ENCODE measurements at places on chromosomes 11 and 22.

- DNase-seq, result no peak
Measured at GRCh38 chr11:117953024-117953671, 23.9 kb upstream of the TMPRSS13 start.

DNA sequence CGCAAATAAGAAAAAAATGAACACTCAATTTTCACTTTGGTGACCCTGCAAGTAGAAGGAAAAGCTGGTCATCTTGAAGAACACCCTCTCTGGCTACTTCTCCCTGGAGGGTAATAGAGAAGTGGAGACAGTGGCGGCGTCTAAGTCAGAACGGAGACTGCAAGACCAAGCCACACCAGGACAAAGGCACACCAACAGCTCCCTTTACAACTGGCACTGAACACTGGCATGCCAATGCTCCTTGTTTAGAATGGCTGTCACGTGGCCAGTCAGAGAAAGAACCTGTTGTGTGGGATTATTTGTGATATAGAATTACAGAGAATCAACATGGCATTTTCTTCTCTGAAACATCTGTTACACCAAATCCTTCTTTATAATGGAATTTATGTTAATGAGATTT is 61.3 kb upstream of the YPEL1 start:
- no peak for DNase-seq

- peak; percentile 59 for DNase-seq
Measured at GRCh38 chr11:110185121-110185591, 92.0 kb downstream of the ZC3H12C start.

DNA sequence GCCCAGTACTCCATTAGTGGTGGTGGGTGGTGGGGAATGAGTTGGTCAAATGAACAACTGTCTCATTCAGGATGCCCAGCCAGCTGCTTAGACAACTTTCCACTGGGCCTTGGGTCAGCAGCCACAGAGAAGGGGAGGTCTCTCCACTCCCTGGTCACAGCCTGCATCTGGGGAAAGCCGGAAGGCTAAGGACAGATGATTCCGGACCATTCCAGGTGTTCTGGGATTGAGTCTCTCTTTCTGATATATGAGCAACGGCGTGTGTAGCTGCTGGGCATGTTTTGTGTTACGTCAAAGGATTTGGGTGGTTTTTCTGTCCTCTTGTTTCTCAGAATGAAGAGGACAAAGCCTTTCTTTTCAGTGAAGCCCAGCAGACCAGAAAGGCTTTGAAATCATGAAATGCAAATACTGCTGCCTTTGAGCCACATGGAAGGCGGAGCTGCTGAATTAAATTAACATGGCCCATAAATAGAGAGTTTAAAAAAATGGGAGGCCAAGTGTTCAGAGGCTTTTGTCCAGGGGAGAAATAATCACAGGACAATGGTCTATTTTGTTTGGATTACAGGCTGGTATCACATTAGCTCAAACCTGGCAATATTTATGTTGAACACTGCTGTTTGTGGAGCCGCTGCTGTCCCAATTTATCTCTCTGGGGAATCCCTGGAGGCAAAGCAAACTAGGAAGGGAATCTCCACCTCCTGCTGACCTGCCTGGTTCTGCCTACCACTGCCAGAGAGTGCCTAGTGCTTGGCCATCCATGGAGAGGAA is 234.4 kb upstream of the E2F8 start:
- no peak for DNase-seq

- DNase-seq, result no peak
Measured at GRCh38 chr11:116062129-116062489, 557.9 kb upstream of the CADM1 start.

DNA sequence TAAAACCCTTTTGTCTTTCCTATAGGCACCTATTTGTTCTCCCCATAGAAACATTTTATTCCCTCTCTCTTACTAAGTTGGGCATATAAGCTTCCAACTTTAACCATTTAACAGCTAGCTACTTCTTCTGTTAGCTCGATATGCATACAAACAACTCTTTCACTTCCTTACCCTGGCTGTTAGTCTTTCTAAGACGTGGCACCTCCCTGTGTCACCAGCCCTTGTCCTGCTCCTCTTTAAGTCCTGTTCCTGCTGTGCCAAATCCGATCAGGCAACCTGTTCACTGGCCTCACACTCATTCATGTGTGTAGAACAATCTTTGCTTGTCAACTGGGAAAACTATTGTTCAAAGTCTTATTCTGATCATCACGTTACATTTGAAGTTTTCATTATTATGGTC is 1376.1 kb upstream of the TENM4 start:
- DNase-seq, result no peak

- DNase-seq, result peak; percentile 69
Measured at GRCh38 chr11:70200212-70200844, 2.8 kb upstream of the FADD start.

GRCh38 chr11:108852701-108853100 is 187.8 kb downstream of the DDX10 start:
- DNase-seq, result no peak

- DNase-seq, result no peak
Measured at GRCh38 chr11:40701027-40701426, 758.4 kb downstream of the LRRC4C start.

DNA sequence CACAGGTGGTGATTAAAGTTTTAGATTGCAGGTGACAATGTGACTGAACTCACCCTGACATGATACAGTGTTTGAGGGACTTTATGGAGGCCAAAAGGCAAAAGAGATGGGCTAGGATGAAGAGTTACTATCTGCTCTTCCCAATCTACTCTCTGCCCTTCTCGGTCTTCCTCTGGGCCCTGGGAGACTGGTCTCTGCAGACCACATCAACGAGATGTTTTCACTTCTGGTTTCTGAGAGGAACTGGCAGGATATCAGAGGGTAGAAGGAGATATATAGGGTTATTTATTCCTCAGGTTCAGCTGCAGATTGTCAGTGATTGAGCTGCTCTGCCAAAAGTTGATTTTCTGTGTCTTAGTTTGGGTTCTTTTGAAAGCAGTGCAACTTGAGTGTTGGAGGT is 32.4 kb upstream of the CD44 start:
- no peak for DNase-seq

DNA sequence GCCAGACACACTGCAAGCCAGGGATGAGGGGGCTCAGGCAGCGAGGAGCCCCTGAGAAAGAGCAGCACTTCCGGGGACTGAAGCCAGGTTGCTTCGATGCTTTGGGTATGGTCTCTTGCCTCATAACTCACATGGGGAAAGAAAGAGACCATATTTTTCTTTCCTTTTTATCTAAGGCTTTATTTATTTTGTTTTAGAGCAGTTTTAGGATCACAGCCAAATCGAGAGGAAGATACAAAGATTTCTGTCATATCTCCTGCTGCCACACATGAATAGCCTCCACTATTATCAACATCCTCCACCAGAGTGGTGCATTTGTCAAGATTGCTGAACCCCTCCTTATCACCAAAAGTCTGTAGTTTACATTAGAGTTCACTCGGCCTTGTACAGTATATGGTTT is 24.3 kb upstream of the ADSL start:
- DNase-seq, result no peak

DNA sequence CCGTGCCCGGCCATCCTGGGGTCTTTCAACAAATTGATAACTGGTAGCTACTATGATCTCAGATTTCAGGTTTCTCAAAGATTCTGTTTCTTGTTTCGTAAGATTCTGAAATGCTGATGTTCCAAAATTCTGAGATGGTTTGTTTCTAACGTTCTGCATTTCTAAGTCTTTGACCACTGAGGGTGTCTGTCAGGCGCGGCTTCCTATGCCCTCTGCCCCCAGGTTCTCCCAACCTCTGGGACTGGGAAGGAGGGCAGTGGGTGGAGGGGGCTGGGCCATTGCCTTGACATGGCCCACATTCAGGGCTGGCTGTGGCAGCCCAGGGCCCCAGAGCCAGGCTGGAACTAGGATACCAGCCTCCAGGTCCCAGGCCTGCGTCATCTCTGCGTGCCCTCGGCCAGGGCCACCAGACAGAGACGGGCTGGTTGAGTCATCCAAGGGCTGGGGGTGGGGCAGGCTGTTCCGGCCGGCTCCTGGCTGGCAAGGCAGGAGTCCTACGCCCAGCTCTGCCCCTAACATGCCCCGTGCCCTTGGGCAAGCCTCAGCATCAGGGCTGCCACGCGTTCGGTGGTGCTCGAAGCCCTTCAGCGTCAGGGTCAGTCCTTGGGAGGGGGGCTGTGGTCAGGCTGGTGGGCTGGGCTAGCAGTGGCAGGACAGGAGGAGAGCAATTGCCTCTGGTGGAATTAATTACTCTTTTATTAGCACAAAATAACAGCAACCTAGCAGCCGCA is 5.2 kb downstream of the TMEM134 start:
- DNase-seq, result peak; percentile 77

DNA sequence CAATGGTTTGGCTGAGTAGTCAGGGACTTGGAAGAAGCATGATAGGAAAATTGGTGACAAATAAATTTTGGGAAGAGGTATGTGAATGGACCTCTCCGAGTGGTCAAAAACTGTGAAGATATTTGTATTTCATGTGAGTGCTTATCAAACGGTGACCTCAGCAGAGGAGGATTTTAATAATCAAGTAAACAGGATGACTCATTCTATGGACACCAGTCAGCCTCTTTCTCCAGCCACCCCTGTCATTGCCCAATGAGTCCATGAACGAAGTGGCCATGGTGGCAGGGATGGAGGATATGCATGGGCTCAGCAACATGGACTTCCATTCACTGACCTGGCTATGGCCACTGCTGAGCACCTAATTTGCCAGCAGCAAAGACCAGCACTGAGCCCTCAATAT is 21.2 kb downstream of the MS4A4E start:
- no peak for DNase-seq

GRCh38 chr11:47078751-47079521 is 97.7 kb downstream of the ARFGAP2 start:
- no peak for DNase-seq

DNA sequence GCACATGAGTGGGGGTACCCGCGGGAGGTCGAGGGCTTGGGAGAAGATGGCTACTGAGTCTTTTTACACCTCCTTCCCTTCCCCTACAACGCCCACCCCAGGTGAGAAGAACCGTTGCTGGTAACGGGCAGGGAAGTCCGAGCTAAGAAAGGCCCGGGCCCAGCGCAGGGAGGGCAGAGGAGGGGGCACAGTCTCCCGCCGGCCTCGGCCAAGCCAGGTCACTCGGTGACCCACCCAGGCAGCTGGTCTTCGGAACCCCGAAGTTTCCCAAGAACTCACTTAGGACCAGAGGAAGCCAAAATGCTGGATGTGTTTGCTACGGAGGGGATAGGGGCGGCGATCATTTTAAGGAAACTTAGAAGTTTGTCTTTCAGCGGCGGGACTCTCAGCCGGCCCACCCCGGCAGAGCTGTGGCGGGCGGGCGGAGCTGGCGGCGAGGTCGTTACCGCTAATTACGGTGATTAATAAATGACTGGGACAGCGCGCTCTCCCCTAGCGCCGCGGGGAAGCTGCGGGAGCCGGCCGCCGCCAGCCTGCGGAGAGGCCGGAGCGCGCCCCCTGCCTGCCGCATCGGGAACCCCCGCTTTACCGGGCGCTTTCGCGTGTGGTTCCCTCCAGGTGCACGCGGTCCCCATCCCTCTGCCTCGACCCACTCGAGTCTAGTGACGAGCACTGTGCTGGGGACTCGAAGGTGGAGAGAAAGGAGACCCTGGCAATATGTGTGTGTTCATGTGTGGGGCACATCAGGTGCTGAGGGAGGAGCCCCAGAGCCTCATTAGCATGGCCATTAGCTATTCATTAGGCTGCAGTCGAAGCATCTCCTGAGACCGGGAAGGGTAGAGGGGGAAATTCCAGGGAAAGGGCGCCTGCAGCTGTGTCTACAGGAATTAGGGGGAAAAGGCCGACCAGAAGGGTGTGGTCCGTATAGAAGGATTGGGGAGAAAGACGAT is 945 bp downstream of the ROBO3 start:
- no peak for DNase-seq

DNA sequence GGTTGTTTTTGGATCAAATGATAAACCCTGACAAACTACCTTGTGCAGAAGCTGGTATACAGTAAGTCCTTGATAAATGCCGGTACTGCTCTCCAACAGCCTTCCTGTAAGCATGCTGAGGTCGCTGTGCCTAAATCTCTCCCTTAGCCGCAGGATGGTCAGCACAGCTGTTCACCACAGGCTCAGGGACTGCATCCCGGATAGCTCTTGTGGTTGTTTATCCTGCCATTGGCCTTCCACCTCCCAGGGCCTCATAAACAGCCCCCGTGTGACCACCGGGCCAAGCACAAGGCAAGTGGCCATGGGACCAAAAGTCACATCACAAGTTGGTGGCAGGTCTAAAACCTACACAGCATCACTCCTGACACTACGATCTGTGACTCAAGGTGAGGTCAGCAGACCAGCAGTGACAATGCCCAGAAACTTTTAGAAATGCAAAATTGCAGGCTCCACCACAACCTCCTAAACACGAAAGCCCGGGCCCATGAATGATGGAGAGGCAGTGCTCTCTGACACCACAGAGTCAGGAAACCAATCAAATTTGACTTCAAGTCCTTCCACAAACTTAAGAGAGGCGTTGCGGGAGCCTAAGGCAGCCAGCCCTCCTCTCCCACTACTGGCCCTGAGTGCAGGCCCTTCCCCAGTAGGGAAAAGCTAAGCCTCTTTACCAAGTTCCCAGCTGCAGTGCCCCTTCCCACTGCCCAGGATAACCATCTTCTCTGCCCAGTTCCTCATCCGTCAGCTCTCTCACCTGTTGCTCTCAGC is 3.9 kb downstream of the SPATA19 start:
- DNase-seq, result no peak

GRCh38 chr11:117375960-117376359 is 48.3 kb downstream of the CEP164 start:
- DNase-seq, result no peak
